ENCODE measurements at places on chromosomes 11 and 22.

DNA sequence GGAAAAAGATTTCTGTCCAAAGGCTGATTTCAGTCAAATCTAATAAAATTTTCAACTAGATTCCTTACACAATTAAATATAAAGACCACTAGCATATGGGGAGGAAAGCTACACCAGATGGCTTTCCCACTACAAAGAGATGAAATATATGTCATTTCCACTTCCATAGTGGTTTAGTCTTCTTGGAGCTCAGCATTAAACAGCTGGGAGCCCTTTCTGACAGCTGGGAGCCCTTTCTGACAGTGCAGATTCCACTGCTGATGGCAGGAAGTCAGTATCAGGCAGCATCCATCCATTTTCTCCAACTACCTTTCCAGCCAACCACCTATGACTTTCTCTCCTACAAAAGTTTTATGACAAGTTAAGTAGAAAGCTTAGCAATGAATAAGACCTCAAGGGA is 177.9 kb downstream of the RRAS2 start:
- no peak for DNase-seq

DNA sequence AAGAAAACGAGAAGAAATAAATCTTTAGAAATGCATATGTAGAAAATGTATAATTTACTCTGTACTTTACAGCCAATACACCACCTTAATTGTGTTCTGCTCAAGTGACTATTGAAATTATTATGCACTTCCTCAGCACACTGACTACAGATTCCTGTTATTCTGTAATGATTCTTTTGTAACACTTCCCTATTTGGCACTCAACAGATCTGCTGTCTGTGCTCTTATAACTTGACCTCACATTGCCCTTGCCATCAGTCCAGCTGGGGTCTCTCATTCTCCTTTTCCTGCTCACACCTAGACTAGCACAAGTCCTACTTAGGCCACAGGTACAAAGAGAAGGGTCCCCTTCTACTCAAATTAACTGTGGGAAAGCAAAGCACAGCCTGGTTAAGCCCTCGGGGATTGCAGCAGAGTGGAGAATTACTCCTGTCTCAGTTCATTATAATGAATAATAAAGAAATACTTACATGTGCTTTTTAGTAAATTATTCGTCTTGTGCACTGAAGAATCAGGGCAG is 860.4 kb downstream of the OPCML start:
- no peak for DNase-seq

GRCh38 chr11:60842668-60843600 is 1.0 kb downstream of the CCDC86 start:
- no peak for DNase-seq

DNA sequence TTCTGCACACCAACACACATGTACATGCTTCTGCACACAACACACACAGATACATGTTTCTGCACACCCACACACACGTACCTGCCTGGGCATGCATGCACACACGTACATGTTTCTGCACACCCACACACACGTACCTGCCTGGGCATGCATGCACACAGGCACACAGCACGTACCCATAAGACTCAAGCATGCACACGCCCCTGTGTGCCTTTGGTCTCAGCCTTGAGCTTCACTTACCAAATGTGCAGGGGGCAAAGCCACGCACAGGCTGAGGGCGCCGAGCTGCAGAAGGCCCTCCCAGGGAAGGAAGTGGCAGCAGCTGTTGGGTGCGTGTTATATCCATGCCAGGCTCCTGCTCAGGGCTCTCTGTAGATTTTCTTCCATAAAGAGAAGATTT is 34.7 kb upstream of the SMIM38 start:
- DNase-seq: no peak

DNA sequence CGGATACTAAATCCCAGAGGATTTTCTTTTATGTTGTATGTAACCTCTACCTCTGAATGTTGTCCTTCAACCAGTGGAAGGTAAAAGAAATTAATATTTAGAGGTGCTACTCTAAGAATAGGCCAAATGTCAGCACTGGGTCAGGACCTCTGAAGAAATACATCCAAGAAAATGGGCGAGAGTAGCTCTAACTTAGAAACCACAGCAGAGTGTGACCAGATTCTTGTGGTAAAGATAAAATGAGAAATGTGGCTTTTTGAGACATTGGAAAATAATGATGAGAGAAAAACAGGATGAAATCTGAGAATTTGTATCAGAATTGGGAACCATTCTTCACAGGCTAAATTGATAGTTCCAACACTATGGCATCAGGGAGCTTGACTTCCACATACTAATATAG is 63.5 kb downstream of the CSTPP1 start:
- no peak for DNase-seq

- DNase-seq: no peak
Measured at GRCh38 chr22:39148727-39149535, 3.5 kb downstream of the CBX7 start.

DNA sequence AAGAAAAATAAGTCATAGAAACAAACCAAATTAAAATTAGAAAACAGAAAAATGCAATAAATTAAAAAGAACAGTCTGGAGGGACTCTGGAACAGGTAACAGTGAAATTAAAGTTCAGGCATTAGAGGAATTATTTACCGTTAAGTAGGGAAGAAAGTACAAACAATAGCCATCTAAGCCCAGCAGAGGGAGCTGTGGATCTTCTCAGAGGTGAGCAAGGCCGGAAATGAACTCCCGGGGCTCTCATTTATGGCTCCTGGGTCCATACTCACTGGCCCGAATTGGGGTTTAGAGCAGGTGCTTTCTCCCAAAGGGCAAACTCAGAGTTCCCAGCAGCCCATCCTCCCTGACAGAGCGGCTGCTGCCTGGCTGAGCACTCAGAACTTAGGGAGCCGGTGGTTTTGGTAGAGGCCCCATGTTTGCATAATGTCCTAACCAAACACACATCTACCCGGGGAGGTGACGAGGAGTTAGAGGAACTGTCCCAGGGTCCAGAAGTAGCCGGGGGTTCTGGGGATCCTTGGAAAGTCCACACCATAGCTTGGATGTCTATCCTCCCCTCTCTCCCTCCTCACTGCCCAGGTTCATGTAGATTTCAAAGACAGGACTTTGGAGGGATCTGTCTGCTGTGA is 87.8 kb upstream of the VPREB1 start:
- DNase-seq: peak; percentile 75

DNA sequence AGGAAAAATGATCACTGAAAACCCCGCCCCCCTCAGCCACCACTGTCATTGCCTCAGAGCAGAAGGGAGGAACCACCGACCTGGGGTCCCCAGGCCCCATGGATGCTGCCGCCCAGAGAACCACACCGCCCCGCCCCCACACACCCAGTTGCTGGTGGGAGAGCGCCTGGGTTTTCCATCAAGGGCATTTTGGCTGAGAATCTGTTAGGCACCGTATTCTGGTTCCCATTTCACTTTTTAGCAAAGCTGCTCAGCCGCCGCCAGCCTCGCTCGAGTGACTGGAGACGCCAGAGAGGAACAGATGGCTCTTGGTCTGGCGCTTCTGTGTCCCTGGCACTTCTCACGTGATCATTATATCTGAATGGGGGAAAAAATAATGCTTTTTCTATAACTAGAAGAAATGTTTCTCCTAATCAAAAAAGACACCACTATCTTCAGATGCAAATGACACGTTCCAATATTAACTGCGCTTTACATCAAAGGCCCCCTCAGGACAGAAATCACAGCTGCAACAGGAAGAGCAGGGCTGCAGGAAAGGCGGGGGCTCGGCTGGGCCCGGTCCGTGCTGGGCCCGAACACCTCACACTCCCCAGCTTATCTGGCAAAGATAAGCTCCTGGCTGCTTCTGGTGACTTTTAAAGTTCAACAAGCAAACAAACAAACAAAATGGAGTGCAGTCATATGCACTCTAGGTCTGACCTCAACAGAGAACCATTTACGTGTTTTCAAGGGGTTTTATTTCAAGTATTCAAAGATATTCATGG is 149.8 kb downstream of the MPPED1 start:
- no peak for DNase-seq

GRCh38 chr22:40218152-40218551 is 40.4 kb downstream of the TNRC6B start:
- DNase-seq: no peak

- DNase-seq: peak; percentile 71
Measured at GRCh38 chr11:77127920-77128691, at the start of gene MYO7A. MYO7A (plus strand) TSS chr11:77128246; CDS start chr11:77130635, 2,389 bp downstream.

- peak; percentile 5 for DNase-seq
Measured at GRCh38 chr22:33922349-33922681, 2.0 kb upstream of the LARGE1 start.

- no peak for DNase-seq
Measured at GRCh38 chr11:23211221-23211620, 350.9 kb upstream of the CCDC179 start.

DNA sequence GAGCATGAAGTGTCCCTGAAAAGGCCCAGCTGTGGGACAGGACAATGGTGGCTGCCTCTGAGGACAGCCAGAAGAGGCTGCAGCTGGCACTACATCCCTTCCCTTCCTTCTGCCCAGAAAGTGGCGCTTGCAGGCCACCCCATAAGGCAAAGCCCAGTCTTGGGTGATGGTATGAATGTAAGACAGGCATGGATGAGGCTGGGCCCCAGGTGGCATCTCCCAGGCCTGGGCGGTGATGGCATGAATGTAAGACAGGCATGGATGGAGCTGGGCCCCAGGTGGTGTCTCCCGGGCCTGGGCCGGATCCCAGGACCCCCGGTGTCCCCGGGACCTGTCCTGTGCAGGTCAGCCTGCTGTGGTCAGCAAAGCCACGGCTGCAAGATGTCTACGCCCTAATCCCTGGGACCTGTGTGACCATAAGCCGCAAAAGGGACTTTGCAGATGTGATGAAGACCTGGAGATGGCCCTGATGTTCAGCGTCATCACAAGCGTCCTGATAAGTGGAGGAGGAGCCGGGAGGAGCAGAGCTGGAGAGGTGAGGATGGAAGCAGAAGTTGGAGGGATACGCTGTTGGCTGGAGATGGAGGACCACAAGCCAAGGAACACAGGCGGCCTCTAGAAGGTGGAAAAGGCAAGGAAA is 181.1 kb downstream of the CTTN start:
- no peak for DNase-seq

- DNase-seq: no peak
Measured at GRCh38 chr22:34301569-34301968, 381.3 kb upstream of the LARGE1 start.

GRCh38 chr11:107439586-107440167 is 17.9 kb downstream of the CWF19L2 start:
- DNase-seq: no peak

GRCh38 chr11:131626788-131627187 is 256.4 kb downstream of the NTM start:
- no peak for DNase-seq

- no peak for DNase-seq
Measured at GRCh38 chr11:70531281-70532065, 133.1 kb downstream of the CTTN start.

GRCh38 chr11:109112821-109113280 is 309.1 kb upstream of the C11orf87 start:
- peak; percentile 91 for DNase-seq

- no peak for DNase-seq
Measured at GRCh38 chr11:12675951-12676711, 1.9 kb downstream of the TEAD1 start.

DNA sequence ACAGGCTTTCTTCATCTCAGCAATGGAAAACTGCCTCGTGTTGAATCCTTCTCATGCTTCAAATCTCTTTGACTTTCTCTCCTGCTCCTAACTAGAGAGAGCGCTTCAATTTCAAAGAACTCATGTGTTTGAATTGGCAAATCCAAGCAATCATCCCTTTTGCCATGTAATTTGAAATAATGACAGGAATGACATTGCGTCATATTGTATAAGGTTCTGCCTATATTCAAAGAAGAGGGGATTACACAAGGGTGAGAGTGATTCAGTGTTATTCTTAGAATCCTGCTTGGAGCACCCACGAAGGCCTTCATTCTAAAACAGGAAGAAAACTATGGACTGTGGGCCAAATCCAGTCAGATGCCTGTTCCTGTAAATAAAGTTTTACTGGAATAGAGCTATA is 720.6 kb downstream of the JRKL start:
- DNase-seq: no peak

DNA sequence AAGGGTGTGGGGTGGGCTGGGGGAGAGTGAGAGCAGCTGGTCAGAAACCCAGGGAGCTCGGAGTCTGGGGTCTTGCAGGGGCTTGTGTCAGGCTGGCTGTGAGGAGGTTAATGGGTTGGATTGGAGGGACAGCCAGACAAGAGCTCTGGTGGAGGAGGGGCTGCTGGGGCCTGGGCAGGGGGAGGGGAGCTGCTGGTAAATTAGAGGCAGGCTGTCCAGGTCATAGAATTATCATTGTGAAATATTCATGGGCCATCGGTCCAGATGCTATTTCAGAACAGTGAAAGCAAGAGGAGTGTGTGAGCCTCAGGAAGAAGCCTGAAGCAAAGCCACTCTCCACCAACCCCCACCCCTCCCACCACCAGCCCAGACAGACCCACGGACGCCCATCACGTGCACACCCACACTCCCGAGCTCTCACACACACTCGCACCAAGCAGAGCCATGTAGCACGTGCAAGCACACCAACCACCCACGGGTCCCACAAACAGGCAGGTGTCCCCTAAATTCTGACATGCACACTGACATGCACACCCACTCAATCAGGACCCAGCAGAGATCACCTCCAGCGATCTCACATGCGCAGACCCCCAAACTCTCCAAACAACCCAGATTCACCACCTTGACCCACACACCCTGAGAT is 18.8 kb downstream of the RTN4RL2 start:
- no peak for DNase-seq

DNA sequence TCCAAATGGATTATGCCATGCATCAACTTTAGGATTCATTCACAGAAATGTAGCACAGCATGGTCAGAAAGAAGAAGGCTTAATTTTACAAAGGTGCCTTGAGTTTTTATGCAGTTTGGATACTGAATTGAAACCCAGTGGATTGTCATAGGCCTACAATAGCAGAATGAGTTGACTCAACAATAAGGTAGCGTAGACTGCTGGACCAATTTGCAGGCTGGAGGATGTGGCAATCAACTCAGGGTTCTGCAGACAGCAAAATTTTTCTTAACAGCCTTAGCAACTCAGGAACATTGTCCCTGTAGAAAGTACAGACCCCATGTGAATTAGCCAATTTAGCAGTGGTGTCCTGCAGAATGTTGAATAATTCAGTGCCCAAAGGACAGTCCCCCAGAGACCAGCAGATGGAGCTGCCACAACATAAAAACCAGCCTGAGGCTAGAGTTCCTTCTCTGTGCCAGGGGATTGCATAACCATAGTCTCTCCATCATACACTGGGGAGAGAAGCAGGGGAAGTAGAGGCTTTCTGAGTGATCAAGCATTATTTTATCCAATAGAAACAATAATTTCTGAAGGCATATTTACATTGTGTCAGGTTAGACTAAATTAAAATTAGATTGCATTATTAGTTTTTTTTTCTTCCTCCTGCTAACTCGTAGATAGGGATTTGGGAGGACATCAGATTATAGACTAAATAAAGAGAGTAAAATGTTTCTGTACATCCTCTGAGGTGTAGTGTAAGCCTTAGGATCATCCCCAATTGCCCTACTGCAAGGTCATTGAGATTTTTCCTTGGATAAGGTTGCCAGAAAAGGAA is 20.3 kb upstream of the MRPL17 start:
- peak; percentile 64 for DNase-seq

DNA sequence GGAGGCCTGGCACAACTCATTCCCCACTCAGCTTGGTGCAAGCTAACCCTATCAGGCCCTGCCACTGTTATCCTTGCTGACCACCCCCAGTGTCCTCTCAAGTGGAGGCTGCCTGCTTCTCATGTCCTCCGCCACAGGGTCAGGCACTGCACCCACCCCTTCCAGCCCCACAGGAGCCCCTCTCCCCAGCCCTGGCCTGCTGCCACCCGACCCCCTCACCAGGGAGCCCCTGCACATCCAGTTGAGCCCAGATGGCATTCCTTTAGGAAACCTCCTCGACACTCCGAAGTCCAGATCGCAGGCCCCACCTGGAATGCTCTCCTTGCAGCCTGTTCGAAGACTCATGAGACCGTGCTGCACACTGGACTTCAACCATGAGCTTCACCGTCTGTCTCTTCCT is 28.0 kb upstream of the IL17RA start:
- DNase-seq: no peak

GRCh38 chr11:123231256-123231655 is 36.2 kb upstream of the CLMP start:
- DNase-seq: no peak
